Activated T-helper 17 cell treated with anti-CD3 and anti-CD28 coated beads, Interleukin-2, amount 50 U/mL, for 72 hours (primary cell): ENCODE measurements at places on chromosomes 1 and 21.

DNA sequence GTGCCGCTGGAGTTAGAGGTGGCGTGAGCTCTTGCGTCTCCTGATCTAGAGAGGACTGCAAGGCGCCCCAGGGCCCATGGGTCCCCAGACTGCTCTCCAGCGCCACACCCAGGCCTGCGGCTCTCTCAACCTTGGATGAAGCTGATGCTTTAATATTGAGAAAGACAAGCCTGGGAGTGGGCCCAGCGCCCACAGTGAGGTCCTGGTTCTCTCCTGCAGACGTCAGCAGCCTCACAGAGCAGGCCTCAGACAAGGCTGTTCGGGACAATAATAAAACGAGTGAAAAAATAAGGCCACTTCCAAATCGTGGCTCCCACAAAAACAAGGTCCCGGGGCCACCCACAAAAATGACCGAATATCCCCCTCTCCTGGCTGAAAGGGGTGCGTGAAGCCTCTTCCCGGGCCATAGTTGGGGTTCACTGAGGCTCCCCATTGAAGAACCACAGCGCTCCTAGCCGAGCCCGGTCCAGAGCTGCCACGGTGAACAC is 6.0 kb upstream of the DNMT3L start:
- H3K27me3 ChIP-seq = no peaks in the 10 kb centered on the region
- ATAC-seq = peak; percentile 46

GRCh38 chr1:44694863-44695478 is 20.5 kb downstream of the ARMH1 start:
- H3K4me3 ChIP-seq = no peak overlapping the region
- peaks cover 5% of the 10 kb centered on the region for H3K27me3 ChIP-seq
- no peak overlapping the region for H3K27ac ChIP-seq
- ATAC-seq = no peak
- no peaks in the 10 kb centered on the region for H3K36me3 ChIP-seq

GRCh38 chr1:206606867-206607266 is 5.4 kb downstream of the EIF2D start:
- H3K36me3 ChIP-seq = peaks cover 100% of the 10 kb centered on the region
- H3K4me1 ChIP-seq = peaks cover 35% of the 10 kb centered on the region
- peak overlapping the region; percentile 64 for H3K27ac ChIP-seq
- no peak overlapping the region for H3K4me3 ChIP-seq
- ATAC-seq = no peak
- no peaks in the 10 kb centered on the region for H3K27me3 ChIP-seq

GRCh38 chr1:246613096-246613758 is 47.0 kb downstream of the CNST start:
- no peak overlapping the region for H3K4me3 ChIP-seq
- H3K27ac ChIP-seq = peak overlapping the region; percentile 73
- H3K27me3 ChIP-seq = no peaks in the 10 kb centered on the region

DNA sequence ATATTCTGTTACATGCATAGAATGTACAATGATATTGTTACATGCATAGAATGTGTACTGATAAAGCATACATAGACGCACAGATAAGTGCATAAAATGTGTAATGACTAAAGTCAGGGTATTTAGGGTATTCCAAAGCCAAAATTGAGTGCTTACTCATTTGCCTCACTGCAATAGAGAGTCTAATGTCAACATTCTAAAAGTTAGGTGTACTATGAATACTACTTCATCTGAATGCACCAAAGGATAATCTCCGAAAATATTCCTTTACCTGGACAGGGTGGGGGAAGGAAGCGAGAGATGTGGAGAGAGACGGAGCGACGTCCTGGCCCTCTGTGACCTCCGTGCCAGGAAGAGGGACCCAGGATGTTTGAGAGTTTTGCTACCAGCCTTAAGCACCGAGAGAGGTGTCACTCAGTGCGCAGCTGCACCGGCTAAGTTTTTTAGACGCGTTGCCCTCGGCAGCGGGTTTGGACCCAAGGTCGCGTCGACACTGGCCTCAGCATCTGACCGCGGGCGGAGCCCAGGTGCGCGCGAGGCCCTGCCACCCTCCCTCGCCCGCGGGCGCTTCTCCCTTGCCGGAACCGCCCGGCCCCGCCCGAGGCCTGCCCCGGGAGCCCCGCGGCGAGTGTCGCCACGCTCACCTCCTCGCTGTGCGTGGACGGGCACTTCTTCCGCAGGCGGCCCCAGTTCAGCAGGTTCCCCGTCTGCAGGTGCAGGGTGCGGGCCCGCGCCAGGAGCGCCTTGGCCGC is 660 bp downstream of the GCLM start:
- H3K4me3 ChIP-seq = peak overlapping the region; percentile 81
- peaks cover 6% of the 10 kb centered on the region for H3K36me3 ChIP-seq
- ATAC-seq = peak; percentile 60
- no peaks in the 10 kb centered on the region for H3K27me3 ChIP-seq
- H3K4me1 ChIP-seq = peaks cover 18% of the 10 kb centered on the region

DNA sequence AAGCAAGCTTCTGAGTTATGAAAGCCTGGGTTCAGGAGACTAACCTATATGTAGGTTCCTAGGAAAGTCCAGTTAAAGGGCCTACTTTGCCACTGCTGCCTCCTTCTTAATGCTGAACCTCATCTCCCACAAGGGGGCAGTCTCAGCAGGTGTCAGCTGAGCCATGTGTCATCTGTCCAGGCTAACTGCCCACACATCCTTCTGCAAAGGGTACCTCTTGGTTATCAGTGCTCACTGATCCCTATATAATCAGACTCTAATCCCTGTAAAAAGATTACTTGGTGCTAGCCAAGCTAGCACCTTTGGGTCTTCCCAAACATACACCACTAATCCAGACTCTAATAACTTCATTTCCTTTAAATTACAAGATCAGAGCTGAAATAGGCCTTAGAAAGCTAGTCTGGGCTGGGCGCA is 9.0 kb downstream of the PRDX1 start:
- ATAC-seq = peak; percentile 89
- H3K36me3 ChIP-seq = peaks cover 95% of the 10 kb centered on the region
- H3K4me1 ChIP-seq = peaks cover 11% of the 10 kb centered on the region
- peak overlapping the region; percentile 6 for H3K27ac ChIP-seq
- no peaks in the 10 kb centered on the region for H3K27me3 ChIP-seq
- no peak overlapping the region for H3K4me3 ChIP-seq

DNA sequence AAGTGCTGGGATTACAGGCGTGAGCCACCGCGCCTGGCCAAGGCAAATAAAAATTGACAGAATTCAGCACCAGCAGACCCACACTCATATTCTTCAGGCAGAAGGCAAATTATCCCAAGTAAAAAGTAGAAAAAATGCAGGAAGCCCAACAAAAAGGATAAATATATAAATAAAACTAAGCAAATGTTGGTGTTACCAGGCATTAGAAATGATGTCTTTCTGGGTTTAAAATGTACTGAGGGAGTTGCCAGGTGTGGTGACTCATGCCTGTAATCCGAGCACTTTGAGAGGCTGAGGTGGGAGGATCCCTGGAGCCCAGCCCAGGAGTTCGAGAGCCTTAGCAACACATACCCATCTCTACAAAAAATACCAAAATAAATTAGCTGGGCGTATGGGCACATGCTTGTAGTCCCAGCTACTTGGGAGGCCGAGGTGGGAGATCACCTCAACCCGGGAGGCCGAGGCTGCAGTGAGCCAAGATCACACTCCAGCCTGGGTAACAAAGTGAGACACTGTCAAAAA is 6.3 kb downstream of the INTS11 start:
- peaks cover 60% of the 10 kb centered on the region for H3K36me3 ChIP-seq
- no peak overlapping the region for H3K27ac ChIP-seq
- no peak for ATAC-seq
- peaks cover 7% of the 10 kb centered on the region for H3K4me1 ChIP-seq
- no peak overlapping the region for H3K4me3 ChIP-seq

DNA sequence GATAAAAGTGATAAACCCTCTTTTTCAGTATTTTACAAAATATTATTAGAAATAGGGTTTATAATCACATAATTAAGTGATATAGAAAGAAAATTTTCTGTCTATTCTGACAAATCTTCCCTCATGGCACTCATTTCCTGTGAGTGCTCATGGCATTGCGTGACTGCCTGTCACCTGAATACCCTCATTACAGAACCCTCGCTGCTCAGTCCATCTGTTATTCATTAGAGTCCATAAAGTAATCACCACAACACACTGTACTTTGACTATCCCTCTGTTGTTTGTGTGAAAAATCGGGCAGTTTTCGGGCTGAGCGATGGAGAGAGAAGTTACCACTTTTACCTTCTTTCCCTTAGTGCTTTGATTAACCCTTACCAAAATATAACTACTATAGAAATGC is 100.4 kb upstream of the BRINP3 start:
- no peaks in the 10 kb centered on the region for H3K4me1 ChIP-seq
- H3K4me3 ChIP-seq = no peak overlapping the region
- H3K36me3 ChIP-seq = no peaks in the 10 kb centered on the region
- H3K27me3 ChIP-seq = no peaks in the 10 kb centered on the region
- H3K27ac ChIP-seq = no peak overlapping the region
